NCI-H2029 treated with DMSO at 0.1 percent for 48 hours (cell line): ENCODE measurements at places on chromosomes 5 and 9.

GRCh38 chr5:43036856-43037635 lies 3.1 kb downstream of the ANXA2R start:
- DNase-seq: no peak

DNA sequence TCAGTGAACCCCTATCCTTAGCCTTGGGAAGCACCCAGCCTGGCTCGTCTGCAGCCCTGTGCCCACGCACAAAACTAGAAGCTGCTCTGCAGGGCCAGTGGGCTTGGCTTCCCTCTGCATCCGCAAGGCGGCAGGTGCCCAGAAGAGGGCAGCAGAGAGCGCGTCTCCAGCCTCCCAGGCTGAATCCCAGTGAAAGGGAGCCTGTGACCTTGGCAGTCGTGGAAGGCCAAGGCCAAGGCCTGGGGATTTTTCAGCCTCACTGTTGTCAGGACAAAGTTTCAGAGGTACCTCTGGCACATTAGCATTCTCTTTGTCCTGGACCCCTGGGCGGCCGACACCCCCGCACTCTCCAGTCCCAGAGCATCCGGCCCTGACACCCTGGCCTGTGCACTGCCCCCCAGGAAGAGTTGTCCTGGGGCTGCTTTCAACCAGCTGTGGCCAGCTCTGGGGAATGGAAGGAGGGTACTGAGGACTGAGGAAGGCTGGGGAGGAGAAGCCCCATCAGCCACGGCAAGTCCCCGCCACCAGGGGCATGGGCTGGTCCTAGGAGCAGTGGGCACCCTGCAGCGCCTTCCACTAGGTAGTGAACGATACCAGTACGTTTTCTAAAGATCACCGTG lies 63.6 kb upstream of the IL17B start:
- DNase-seq: peak; percentile 13

DNA sequence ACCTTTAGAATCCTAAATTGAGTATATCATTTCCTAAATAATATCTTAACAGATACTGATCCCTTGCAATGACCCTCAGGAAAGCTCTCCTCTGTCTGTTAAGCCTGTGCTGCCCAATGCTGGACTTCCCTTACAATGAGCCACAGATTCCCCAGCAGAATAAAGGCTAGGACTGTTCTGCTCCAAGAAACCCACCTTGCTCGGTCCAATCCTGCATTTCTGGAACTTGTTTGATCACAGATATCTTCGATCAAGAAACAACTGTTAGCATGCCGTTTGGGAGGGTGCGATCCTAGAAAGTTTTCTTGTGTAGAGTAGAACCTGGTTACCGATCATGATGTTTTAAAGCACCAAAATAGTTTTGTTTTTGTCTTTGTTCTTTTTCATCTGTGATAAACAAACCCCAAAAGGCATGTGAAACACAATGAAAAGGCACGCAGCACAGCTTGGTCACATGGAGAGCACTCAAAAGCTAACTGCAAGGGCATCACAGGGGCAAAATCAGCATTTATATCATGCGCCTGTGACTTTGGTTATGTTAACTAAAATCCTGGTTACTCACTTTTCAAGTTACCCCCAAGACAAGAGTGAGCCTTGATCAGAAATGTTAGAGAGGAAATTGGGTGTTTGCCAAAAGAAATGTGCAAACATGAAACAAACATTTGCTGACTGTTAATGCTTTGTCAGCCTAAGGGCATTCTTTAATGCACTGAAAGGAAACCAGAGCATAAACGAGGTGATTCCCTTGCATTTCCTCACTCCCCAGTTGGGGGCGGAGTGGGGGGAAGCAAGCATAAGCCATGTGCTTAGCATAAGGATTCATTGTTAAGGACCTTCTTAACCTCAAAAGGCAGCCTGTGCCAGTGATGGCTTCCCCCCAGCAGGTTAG lies 61.9 kb upstream of the ADAMTS16 start:
- no peak for DNase-seq

DNA sequence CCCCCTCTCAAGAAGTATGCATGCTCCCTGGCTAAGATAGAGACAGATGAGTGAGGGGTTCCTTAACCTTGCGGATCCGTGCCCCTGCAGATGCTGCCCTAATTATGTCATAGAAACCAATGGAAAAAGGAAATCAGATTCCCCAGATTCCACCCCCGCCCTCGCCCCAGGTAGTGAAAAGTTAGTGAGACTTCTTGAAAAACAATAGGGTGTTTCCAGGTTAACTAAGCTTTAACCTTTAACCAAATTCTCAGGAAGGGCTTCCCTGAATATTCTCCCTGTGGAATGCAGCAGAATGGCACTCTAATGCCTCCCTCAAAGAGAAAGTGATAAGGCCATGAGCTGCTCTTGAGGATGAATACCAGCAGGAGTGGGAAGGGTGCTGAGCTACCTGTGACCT lies 116.0 kb upstream of the RANBP3L start:
- no peak for DNase-seq

DNA sequence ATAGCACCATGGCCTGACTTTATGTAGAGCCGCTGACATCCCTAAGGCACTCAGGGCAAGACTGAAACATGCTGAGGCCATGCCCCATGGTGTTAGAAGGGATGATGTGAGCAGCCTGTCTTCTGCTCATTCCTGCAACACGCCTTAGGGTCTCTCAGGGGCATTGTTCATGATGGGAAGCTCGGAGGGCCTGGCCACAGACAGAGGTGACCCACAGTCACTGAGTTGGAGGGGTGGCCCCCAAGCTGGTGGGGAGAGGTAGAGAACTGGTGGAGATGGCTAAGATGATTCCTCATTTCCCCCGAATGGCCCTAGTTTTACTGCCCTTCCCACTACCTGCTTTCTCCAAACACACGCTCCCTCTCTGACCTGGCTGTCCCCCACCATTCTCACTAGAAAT lies 135.2 kb downstream of the BARX1 start:
- no peak for DNase-seq

- no peak for DNase-seq
These were observed 12.5 kb downstream of the RAB24 start for GRCh38 chr5:177290816-177291596.

GRCh38 chr5:170429014-170429413 lies 39.8 kb upstream of the KCNMB1 start:
- no peak for DNase-seq

DNA sequence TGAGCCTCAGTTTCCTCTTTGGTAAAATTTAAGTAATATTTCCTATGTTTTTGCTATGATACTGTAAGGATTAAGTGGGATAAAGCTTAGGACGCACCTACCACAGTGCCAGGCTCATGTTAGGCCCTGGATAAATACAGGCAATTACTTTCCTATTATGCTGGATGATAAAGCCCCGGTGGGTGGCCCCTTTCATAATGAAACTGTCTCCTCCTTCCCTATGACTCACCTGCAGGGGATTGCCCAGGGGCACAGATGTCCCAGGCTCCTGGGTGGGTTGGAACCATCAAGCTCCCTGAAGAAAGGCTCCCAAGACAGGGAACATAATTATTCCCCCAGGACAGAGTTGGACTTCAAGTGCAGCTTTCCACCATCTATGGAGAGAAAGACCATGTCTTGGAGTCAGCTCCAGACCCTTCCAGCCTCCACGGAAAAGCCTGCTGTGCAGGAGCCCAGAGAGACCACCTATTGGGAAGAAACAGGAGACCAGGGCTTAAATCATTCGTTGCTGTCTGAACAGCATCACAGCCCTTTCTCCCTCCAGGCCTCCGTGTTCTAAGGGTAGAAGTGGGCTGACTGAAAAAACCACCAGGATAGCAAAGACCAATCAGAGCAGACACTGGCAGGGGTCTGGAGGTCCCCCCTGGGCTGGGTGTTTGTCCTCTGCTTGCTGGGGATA lies 43.2 kb upstream of the FOXE1 start:
- no peak for DNase-seq

GRCh38 chr5:173926359-173926758 lies 38.2 kb downstream of the CPEB4 start:
- no peak for DNase-seq

- DNase-seq: no peak
These were observed 4.3 kb upstream of the AFAP1L1 start for GRCh38 chr5:149267241-149267973.

- no peak for DNase-seq
These were observed 78.5 kb downstream of the CD180 start for GRCh38 chr5:67118050-67118620.

DNA sequence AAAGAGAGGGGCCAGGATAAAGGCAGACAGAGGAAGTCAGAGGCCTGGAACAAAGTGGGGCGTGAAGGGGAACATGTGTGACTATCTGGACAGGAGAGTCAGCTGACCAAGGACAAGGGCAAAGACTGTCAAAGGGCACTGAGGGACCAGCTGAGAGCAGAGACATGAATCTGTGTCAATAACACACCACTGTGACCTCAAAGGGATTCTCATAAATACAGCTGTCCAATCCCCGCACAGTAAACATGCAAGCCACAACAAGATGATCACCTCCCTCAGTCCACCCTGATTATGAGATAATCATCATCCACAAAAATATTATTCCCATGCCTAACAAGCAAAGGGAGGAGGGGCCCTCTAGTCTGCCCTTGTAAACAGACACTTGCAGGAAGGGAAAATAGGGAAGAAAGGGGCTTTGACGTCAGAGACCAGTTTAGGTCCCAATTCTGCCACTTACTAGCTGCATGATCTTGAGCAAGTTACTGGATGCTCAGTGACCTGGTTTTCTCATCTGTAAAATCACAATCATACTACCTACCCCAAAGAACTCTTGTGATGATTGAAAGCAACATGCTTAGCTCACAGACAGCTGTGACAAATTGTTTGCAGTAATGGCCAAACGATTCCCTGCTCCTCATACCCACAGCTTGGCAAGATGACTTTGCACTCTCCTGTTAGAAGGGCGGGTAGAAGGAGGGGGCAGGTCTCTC lies 41.8 kb downstream of the RAPGEF1 start:
- no peak for DNase-seq

- no peak for DNase-seq
These were observed 451.4 kb downstream of the KDM4C start for GRCh38 chr9:7209016-7209715.

GRCh38 chr9:127850286-127850830 lies 4.1 kb downstream of the ENG start:
- DNase-seq: no peak

DNA sequence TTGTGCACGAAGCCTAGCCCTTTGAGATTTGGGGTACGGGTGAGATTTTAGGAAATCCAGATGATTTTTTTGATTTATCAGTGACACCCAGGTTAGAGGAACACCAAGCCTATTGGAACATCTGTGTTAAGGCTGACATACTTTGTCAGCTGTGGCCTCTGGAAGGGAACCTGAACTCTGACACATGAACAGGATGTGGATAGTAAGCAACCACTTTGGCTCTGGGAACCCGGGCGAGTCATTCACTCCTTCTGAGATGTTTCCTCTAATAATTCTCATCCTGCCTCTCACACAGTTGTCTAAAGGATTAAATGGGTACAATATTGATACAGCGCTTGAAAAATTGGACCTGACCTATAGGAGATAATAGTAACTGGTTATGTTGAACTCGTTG lies 67.8 kb downstream of the FGF1 start:
- DNase-seq: no peak

DNA sequence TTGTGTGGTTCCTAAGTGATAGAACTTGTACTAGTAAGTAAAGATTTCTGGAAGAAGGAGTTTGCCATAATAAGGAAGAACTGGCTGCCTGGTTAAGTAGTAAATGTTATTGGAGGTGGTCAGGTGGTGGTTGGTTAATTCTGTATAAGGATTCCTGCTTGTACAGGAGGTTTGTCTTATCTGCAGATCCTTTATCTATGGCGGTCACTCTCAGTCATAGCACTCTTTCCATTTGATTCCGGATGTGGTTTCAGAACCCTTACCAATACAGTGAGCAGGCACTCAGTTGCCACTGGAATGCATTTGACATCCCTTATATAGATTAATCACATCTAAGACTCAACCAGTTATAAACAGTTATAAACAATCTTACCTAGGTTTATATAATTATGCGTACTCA lies 50.3 kb downstream of the RAD50 start:
- no peak for DNase-seq

- DNase-seq: no peak
These were observed 5.7 kb downstream of the PIP5KL1 start for GRCh38 chr9:127924736-127925444.

DNA sequence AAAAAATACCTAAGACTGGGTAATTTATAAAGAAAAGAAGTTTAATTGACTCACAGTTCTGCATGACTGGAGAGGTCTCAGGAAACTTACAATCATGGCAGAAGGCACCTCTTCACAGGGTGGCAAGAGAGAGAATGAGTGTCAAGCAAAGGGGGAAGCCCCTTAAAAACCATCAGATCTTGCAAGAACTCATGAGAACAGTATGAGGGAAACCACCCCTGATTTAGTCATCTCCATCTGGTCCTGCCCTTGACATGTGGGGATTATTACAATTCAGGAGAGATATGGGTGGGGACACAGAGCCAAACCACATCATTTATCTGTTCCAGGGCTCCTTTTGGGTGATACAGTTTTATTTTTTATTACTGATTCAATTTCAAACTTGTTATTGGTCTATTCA lies 23.2 kb upstream of the ADAMTS16 start:
- no peak for DNase-seq

GRCh38 chr9:9538356-9538755 lies 1074.4 kb downstream of the PTPRD start:
- no peak for DNase-seq

- DNase-seq: no peak
These were observed 41.4 kb downstream of the RGS3 start for GRCh38 chr9:113504725-113505590.

DNA sequence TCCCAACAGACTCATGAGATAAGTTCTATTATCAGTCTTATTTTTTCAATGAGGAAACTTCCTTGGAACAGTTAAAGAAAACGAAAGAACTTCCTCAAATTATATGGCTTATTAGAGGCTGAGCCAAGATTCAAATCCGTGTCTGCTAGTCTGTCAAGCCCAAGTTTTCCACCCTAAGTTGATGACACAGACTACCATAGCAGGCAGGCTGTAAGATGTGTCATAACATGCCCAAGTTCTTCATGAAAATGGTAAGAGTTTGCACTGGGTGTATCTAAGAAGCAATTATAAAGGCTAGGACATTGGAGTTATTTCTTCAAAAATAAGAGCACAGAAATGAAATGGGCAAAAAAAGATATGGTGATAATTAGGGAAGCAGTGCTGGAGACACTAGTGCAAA lies 634.5 kb downstream of the BRINP1 start:
- DNase-seq: no peak
